Astrocyte of the spinal cord (primary cell): ENCODE measurements at places on chromosomes 16 and 17.

GRCh38 chr17:28524476-28525424 lies 18.6 kb downstream of the FOXN1 start:
- peak; percentile 52 for DNase-seq

DNA sequence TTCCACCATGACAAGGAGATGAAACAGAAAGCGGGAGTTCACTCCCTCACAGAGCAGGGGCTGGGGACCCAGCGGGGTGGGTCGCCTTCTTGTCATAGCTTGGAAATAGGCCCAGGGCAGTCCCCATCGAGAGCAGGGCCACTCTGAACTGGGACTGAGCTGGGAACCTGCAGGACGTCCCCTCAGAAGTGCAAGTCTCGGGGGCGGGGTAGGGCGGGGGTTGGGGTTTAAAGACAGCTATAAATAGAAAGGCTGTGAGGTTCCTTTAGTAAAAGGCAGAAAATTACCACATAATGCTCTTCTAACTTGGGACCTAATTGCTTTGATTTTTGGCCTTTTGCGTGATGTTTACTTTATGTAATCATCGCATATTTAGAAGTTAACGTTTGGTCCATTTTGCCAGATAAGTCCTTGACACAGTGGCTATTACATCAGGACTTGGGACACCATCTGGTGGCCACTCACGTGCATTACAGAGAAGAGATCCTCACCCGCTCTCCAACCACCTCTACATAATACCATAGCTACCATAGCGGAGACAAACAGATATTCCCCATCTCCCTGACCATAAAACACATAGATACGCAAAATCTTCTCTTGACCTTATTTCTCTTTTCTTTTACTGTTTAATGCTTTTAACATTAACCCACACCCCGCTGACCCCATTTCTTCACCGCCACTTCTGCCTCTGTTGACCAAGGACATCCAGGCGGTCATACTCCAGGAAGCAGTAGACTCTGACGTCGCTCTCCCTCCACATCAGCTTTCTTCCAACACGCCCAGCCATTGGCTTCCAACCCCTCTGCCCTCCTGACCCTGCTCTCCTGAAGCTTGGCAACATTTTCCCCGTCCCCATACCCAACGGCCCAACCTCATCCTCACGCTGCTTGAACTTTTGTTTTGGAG lies 27.5 kb upstream of the PIK3R6 start:
- DNase-seq, result peak; percentile 69

GRCh38 chr17:46976626-46977270 lies 2.3 kb downstream of the RPRML start:
- DNase-seq, result no peak

DNA sequence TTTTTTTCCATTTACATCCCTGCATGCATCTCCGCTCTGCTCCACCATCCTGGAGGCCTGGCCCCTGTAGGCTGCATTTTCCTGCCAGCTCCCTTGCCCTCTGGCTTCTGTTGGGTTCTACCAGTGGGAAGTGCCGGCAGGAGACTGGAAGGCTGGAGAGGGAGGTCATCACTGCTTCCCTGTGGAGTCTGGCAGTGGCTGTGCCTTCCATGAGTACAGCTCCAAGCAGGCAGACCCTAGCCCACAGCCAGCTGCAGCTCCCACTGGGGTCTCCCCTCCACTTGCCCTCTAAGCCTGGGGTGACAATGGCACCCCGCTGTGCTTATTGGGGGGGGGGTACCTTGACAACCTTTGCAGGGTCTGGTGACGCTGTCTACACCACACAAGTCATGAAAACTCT lies 37.3 kb downstream of the MMP15 start:
- DNase-seq, result no peak

DNA sequence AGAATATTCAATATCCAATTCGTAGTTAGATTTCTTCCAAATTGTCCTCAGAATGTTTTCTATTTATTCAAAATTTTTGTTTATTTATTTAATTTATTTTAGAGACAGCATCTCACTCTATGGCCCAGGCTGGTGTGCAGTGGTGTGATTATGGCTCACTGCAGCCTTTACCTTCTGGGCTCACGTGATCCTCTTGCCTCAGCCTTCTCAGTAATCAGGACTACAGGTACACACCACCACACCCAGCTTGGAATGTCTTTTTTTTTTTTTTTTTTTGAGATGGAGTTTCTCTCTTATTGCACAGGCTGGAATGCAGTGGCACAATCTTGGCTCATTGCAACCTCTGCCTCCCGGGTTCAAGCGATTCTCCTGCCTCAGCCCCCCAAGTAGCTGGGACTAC lies 3.5 kb upstream of the DRG2 start:
- DNase-seq, result no peak

- DNase-seq, result no peak
Measured at GRCh38 chr17:1454541-1454940, 1.5 kb downstream of the CRK start.

- no peak for DNase-seq
Measured at GRCh38 chr16:67165121-67166078, 855 bp downstream of the HSF4 start.

- peak; percentile 35 for DNase-seq
Measured at GRCh38 chr17:66580184-66580955, 254.5 kb upstream of the CACNG5 start.

- DNase-seq, result peak; percentile 35
Measured at GRCh38 chr17:17749921-17750320, 68.7 kb downstream of the RAI1 start.

- DNase-seq, result no peak
Measured at GRCh38 chr16:23428351-23428750, 24.6 kb downstream of the COG7 start.

GRCh38 chr16:69325784-69326171 lies 4.6 kb downstream of the PDF start:
- no peak for DNase-seq

GRCh38 chr16:15777533-15778203 lies 79.2 kb downstream of the MYH11 start:
- DNase-seq, result peak; percentile 49

DNA sequence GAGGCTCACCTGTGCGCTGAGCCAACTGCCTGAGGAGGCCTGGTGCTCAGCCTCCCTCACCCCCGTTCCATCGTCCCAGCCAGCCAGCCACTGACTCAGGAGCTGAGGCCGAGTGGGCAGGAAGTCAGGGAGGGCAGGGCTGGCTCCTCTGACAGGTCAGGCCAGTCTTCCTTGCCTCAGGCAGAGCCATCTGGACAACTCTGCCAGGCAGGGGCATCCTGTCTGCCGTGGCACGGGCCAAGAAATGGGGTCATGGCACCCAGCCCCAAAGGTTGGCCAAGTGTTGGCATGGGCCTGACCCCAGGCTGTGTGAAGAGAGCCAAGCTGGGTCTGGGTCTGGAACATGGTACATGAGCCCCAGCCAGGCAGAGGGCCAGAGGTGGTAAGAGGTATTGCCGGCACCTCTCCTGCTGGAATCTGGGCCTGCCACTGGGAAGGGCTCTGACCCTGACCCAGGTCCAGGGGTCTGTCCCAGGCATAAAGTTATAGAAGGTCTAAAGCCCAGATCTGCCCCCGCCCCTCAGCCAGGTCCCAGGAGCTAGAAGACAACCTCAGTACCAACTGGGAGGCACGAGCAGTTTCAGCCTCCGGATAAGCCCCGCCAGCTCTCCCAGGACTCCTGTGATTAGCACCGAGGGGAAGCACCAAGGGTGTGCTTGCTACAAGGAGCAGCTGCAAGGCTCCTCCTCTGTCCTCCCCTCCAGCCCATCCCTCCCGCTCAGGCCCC lies 2.5 kb upstream of the VASN start:
- DNase-seq, result no peak

DNA sequence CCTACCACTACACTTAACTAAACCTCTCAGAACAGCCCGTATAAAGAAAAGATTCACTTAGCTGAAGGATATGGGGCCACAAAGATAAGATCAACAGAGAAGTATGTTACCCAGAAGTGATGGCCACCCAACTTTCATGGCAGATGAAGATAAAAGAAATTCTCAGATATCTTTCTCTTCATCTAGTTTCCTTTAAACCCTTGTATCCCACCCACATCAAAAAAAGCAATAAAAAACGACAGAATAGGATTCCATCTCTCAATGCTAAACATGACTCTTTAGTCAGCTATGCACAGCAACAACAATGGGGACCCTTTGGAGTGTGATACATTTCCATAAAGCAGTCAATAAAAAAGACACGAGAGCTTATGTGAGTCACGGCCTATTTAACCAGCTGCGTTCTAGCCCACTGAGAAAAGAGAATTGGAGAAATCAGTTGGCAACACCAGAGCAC lies 86.6 kb downstream of the SNX11 start:
- peak; percentile 84 for DNase-seq
